ENCODE measurements at places on chromosomes 13 and 19. TPM values are rescaled to one million over a fixed set of nuclear protein-coding genes. Genes with fewer than 3 reads are reported as not detected.

ACER1 gene
- not detected for total RNA-seq

CEACAM16 gene
- not detected for total RNA-seq

GRCh38 chr19:19751846-19752245 is 18.9 kb upstream of the ZNF14 start:
- DNase-seq: no peak

- DNase-seq: no peak
Measured at GRCh38 chr13:25678398-25678797, 306.6 kb downstream of the ATP8A2 start.

DNA sequence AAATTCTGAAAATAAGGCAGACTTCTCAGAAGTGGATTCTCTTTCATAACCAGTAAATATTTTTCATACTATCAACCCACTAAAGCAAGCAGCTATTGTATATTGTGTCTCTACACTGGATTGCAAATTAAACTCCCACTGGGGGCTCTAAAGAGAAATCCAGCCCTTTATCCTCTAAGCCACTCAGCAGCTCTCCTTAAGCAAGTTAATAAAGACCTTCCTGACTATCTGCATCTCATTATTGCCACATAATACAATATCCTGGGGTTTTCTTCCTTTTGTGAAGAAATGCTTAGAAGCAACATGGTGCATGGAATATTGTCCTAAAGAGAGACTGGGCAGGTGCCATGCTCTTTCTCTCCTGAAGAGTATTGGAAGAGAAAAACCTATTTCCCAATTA is 521.3 kb downstream of the MYO16 start:
- no peak for DNase-seq

- DNase-seq: peak; percentile 78
Measured at GRCh38 chr13:66657165-66657881, 572.8 kb downstream of the PCDH9 start.

DNA sequence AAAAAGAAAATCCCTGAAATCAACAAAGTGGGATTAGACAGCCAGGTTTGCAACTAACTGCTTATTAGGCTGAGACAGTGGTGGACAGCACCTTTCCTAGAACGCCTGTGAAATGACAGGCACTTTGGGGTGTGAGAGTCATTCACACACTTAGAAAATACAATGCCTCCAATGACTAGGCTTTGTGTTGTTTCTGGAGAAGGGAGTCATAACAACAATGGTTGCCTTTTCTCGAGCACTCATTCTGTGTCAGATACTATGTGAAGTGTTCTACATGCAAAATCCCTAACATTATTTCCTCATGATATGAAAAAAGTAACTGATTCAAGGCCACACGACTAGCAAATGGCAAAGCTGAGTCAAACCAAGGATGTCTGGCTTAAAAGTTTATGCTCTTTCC is 41.2 kb downstream of the SACS start:
- no peak for DNase-seq

- no peak for DNase-seq
Measured at GRCh38 chr19:7856109-7856591, 18.0 kb downstream of the PRR36 start.

GRCh38 chr19:46753420-46754155 is 7.3 kb upstream of the STRN4 start:
- no peak for DNase-seq

GRCh38 chr19:49689133-49690078 is at the start of gene ADM5:
TSS of gene ADM5 (plus strand) at chr19:49689594. CDS start at chr19:49689838, 244 bp downstream.
- no peak for DNase-seq

FUZ gene
- total RNA-seq: 21.0 TPM

U2AF2 gene
- 74.5 TPM for total RNA-seq

GRCh38 chr13:95643936-95644598 is 439 bp downstream of the DZIP1 start:
- peak; percentile 66 for DNase-seq

DYRK1B gene
- total RNA-seq: 19.9 TPM

GRCh38 chr19:44093931-44094765 is at the start of gene ZNF224:
TSS of gene ZNF224 (plus strand) at chr19:44094361. CDS start at chr19:44097874, 3,513 bp downstream.
- peak; percentile 93 for DNase-seq

GRCh38 chr13:108408672-108409071 is 139.2 kb downstream of the TNFSF13B start:
- DNase-seq: no peak

GRCh38 chr19:38737281-38737865 is 6.9 kb downstream of the CAPN12 start:
- peak; percentile 45 for DNase-seq

GRCh38 chr19:31938675-31939074 is 406.7 kb upstream of the ZNF507 start:
- DNase-seq: no peak

Measured in Right ventricle myocardium inferior (tissue), 1 donor.